Stimulated activated CD4-positive, alpha-beta T cell treated with anti-CD3 and anti-CD28 coated beads, Interleukin-12 subunit alpha, Interleukin-12 subunit beta, amount 100 ng/mL, for 4 hours (primary cell): ENCODE measurements at places on chromosomes 13 and 19.
A peak's percentile ranks its signal among the peaks of the same experiment; 100 is the strongest.

- DNase-seq = no peak
Measured at GRCh38 chr13:43006893-43007631, 15.0 kb upstream of the EPSTI1 start.

- DNase-seq = no peak
Measured at GRCh38 chr19:17572638-17573037, 17.2 kb downstream of the COLGALT1 start.

- no peak for DNase-seq
Measured at GRCh38 chr13:112170823-112171569, 104.0 kb downstream of the SOX1 start.

GRCh38 chr19:15631817-15632216, 8.9 kb upstream of the CYP4F3 start:
- no peak for DNase-seq

GRCh38 chr19:53868091-53868891, 608 bp downstream of the MYADM start:
- no peak for DNase-seq

- no peak for DNase-seq
Measured at GRCh38 chr13:26591672-26592071, 34.2 kb downstream of the WASF3 start.

DNA sequence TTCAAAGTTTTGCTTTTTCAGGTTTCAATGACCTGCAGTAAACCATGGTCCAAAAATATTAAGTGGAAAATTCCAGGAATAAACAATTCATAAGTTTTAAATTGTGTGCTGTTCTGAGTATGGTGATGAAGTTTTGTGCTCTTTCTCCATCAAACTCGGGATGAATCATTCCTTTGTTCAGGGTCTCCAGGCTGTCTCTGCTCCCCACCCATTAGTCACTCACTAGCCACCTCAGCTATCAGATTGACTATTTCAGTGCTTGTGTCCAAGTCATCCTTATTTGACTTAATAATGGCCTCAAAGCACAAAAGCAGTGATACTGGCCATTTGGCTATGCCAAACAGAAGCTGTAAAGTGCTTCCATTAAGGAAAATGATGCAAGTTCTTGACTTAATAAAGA, 1140.4 kb downstream of the EFNB2 start:
- no peak for DNase-seq

DNA sequence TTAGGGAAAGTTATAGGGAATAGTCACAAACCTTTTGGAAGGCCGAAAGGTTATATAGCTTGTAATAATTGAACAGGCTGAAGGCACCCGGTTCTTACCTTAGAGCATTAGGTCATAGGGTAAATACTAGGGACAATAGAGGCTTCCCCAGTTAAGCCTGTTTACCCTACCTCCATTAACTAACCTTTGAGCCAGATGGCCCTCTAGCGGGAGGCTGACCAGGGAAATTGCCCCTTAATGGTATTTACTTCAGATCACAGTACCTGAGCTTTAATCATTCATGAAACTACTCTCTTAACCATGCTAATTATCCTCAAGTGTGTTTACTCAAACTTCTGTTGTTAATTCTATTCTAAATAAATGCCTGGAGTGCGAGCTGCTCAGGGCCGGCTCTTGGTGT, 20.4 kb upstream of the ZNF83 start:
- DNase-seq = no peak

- DNase-seq = peak; percentile 43
Measured at GRCh38 chr19:47109541-47110375, 3.8 kb downstream of the ZC3H4 start.
